WTC11 (cell line): ENCODE measurements at places on chromosomes 5 and 9. TPM values are rescaled to one million over a fixed set of nuclear protein-coding genes. Genes with fewer than 3 reads are reported as not detected.

MRPL36 gene
- 52.8 to 61.2 TPM (median 55.9 TPM) in 3 replicates for total RNA-seq

GRCh38 chr9:34578241-34579103, 11.1 kb downstream of the CNTFR start:
- peak; percentile 56 for DNase-seq

GRCh38 chr9:136604823-136605525, 57.7 kb upstream of the EGFL7 start:
- DNase-seq = no peak

PCDHA8 gene
- 0.85 to 1.3 TPM (median 1.3 TPM) in 3 replicates for total RNA-seq

DNA sequence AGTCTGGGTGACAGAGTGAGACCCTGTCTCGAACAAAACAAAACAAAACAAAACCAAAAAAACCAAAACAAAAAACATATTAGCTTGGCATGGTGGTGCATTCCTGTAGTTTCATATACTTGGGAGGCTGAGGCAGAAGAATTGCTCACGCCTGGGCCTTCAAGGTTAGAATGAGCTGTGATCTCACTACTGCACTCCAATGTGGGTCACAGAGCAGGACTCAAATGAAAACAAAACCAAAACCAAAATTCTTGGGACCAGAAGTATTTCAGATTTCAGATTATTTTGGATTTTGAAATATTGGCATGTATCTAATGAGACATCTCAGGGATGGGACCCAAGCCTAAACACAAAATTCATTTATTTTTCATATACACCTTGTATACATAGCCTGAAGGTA, 80.2 kb downstream of the TMC1 start:
- no peak for DNase-seq

SLC4A9 gene
- 0.37 to 0.76 TPM (median 0.50 TPM) in 3 replicates for total RNA-seq

GRCh38 chr5:75894482-75894881, 177.2 kb upstream of the POC5 start:
- DNase-seq = no peak

GRCh38 chr5:95773335-95774059, 42.4 kb downstream of the RHOBTB3 start:
- no peak for DNase-seq

- no peak for DNase-seq
Observed at GRCh38 chr5:59956130-59956783, 62.7 kb upstream of the PDE4D start.

- DNase-seq = no peak
Observed at GRCh38 chr9:89654025-89654662, 49.3 kb downstream of the GADD45G start.

- no peak for DNase-seq
Observed at GRCh38 chr5:82445726-82446335, 167.7 kb upstream of the RPS23 start.

DNA sequence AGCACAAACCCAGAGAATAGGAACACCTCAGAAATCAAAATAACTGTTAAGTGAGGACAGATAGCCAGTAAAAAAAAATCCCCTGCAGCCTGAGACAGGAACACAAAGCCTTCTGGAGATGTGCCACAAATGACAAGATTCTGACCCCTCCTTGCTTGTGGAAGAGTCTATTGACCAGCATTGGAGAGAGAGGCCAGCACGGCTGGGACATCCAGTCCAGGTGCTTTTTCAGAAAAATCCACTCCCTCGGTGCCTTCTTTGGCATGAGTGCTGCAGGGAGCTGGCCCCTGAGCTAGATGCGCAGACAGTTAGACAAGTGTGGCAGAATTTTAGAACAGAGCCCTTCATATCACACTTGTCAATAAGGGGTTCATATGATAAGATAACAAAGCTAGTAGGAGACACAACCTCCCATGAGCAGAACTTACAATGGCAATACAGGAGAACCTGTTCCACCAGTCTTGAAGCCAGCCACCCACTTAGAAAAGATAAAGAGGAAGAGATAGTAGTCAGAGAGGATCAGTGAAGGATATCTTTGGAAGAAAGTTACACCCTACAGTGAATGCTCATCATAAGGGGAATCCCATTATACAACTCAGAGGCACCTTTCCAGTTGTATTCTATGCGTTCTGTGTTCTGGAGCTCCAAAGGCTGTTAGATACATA, 298.4 kb downstream of the TLE1 start:
- no peak for DNase-seq

GRCh38 chr9:92740446-92740961, 24.1 kb downstream of the BICD2 start:
- no peak for DNase-seq

PFN3 gene
- total RNA-seq = 0.48 TPM in 1 of 3 replicates, not detected in the others

DNA sequence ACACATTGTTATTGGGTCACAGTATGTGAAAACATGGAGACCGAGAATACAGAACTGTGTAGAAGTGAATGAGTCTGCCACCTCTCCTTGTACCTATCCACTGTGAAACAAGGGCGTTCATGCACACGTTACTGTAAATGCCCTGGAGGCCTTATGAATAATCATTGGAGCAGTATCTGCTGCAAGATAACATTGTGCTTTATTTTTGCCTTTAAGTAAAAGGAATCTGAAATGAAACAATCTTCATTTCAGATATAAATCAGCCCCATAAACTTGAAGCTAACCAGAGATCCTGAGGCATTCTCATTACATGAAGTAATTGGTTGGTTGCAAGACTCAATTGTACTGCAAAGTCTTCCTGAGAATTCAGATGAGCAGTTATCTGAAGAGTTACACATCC, 419.6 kb downstream of the KDM4C start:
- no peak for DNase-seq

- no peak for DNase-seq
Observed at GRCh38 chr9:81833563-81834345, 94.5 kb upstream of the SPATA31D4 start.

- peak; percentile 83 for DNase-seq
Observed at GRCh38 chr5:18393565-18394442, 759.5 kb downstream of the TAF11L14 start.

ANKRD31 gene
- total RNA-seq = 0.09 to 0.18 TPM (median 0.09 TPM) in 3 replicates

GRCh38 chr9:127712867-127713266, 2.6 kb downstream of the PTRH1 start:
- no peak for DNase-seq

DNA sequence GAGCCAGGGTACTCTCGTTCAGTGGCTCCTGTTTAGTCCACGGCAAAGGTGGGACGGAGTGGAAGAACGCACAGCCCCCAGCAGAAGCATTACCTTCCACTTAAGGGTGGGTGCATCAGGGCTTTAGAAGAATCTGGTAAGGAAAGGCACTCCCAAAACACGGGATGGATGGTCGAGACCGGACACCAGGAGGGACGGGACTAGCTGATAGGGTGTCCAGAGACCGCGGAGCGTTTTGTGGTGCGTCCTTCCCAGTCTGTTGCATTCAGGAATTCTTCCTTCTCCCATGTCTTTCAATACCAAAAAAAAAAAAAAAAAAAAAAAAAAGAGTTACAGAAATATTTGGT, 545 bp upstream of the CTSV start:
- peak; percentile 64 for DNase-seq

GRCh38 chr9:115494393-115494792, 376.4 kb upstream of the TNC start:
- no peak for DNase-seq

SMIM33 gene
- total RNA-seq = not detected in 3 replicates

DNA sequence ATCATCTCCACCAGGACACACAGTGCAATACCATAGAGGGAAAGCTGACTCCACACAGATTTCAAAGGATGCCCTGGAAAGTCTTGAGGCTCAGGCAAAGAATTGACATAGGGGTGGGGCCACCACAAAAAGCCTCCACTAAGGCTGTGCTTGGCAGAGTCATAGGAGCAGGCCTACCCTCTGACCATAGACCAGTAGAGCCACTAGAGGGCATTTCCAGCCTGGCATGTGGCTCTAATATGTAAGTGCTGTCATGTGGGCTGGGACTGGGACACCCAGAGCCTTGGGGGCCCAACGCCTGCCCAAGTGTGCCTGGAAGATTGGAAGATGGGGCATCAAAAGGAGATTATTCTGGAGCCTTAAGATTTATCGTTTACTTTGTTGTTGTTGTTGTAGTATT, 726.0 kb downstream of the DNAH5 start:
- peak; percentile 24 for DNase-seq

DNA sequence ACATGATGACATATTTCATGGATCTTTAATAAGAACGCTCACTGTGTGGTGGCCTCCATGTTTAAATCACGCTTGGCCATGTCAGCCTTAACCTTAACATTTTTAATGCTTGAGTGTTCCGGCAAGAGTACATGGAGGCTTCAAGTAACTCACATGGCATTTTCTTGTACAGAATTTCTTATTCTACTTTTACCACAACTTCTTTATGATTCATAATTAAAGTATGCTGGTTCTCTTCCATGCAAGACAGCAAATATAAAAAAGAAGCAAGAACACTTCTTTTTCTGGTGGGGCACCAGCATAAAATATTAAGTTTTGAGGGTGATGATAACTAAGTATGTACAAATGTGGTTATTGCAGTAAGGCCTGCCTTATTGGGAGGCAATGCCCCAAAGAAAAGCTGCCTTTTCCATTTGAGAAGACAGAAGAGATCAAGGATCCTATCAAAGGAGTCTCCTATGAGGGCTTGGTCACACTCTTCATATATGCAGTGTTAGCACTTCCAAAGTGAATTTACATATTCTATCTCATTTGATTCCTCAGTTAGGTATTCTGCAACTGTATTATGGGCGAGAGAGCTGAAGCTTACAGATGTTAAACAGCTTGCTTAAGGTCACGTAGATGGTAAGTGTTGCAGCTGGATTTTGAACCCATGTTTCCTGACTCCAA, 382.7 kb upstream of the MEF2C start:
- no peak for DNase-seq

GRCh38 chr9:89527084-89527483, 29.2 kb upstream of the SEMA4D start:
- no peak for DNase-seq

SPINK1 gene
- 5.4 to 10.6 TPM (median 5.5 TPM) in 3 replicates for total RNA-seq

PLEKHG4B gene
- total RNA-seq = 51.4 to 53.0 TPM (median 52.1 TPM) in 3 replicates

DNA sequence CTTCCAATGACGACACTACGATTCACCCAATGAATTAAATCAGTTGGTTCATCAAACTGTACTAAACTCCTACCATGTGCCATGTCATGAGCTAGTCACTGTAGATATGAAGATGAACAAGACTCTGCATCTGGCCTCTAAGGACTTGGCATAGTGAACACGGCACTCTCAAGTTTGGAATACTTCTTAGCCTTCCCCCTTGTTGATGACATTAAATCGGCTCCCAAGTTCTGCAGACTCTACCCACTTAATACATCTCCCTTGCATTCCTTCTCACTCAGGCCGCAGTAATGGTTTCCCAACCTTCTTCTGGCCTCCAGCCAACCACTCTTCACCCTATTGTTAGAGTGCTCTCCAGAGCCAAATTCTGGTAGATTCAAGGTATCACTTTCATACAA, 184.7 kb downstream of the MAPKAP1 start:
- DNase-seq = no peak

- DNase-seq = no peak
Observed at GRCh38 chr9:27569406-27569805, 3.9 kb downstream of the C9orf72 start.
